Hindlimb muscle (tissue), 1 donor: ENCODE measurements at places on chromosomes 5 and 9.

DNA sequence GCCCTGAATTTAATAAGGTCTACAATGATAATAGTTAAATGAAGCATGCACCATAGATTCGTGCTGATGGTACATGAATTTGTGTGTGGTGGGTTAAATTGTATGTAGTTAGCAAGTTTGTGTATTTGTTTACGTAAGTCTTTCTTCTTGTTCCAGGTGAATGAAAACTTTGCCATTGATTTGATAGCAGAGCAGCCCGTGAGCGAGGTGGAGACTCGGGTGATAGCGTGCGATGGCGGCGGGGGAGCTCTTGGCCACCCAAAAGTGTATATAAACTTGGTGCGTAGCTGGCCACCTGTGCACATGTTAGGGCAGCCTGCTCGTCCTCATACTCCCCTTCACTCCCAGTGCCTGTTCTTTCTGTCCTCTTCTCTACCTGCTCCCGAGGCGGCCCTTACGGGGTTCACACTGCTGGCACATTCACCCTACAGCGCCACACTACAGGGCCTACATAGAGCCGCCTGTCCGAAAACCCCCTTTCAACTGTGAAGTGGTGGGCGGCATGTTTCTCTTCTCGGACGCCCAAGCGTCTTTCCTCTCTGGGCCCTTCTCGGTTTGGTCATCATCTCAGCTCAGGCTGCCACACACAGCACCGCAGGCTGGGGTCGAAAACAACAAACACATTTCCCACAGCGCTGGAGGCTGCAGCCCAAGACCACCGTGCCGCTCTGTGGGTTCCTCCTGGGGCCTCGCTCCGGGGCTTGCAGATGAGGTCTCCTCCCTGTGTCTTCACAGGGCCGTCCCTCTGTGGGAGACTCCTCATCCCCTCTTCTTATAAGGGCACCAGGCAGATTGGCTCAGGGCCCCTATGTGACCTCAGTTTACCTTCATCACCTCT, 13.2 kb downstream of the NDUFS6 start:
- no peak for DNase-seq

DNA sequence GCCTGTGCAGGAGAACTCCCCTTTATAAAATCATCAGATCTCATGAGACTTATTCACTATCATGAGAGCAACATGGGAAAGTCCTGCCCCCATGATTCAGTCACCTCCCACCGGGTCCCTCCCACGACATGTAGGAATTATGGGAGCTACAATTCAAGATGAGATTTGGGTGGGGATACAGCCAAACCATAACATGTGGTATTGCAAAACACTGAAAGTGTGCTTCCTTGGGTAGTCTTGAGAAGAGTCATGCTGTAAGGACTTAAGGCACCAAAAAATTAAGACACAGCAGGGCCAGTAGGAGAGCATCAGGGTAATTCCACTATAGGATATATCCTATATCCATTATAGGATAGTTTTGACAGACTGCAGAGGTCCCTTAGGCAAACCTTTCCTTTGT, 29.4 kb upstream of the GDNF start:
- DNase-seq, result no peak

DNA sequence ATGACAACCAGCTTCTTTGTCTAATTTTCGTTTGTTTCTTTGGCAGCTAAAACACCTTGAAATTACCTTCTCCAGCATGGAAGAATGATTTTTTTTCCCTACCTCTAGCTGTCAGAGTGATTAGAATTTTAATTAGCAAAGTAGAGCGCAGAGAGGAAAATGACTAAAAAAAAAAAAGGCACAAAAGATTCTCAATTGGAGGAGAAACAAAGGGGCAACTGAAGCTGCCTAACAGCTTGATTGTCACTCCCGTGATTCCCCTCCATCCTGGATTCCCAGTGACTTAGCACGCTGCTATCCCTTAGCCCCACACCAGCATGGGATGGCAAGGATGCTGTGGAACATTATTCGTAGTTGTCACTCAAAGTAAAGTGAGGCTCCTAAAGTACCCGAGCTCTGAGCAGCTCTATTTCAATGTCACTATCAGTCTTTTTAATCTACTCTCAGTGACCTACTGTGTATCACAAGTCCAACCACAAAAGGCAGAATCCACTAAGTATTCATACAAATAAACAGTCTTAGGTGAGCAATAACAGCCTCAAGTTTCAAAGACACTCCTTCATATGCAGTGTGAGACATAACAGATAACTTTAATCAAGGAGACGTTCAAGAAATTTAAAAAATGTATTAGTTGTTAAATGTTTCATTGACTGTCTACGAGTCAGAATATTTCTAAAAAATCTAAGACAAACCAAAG, 710.0 kb upstream of the GRAMD2B start:
- no peak for DNase-seq

GRCh38 chr9:136091582-136092352, 3.3 kb downstream of the NACC2 start:
- no peak for DNase-seq

- no peak for DNase-seq
Observed at GRCh38 chr5:160460377-160461049, 38.9 kb downstream of the PTTG1 start.

- DNase-seq, result no peak
Observed at GRCh38 chr9:125325826-125326225, 64.2 kb downstream of the GAPVD1 start.
